ENCODE measurements at places on chromosomes 3 and 15.

DNA sequence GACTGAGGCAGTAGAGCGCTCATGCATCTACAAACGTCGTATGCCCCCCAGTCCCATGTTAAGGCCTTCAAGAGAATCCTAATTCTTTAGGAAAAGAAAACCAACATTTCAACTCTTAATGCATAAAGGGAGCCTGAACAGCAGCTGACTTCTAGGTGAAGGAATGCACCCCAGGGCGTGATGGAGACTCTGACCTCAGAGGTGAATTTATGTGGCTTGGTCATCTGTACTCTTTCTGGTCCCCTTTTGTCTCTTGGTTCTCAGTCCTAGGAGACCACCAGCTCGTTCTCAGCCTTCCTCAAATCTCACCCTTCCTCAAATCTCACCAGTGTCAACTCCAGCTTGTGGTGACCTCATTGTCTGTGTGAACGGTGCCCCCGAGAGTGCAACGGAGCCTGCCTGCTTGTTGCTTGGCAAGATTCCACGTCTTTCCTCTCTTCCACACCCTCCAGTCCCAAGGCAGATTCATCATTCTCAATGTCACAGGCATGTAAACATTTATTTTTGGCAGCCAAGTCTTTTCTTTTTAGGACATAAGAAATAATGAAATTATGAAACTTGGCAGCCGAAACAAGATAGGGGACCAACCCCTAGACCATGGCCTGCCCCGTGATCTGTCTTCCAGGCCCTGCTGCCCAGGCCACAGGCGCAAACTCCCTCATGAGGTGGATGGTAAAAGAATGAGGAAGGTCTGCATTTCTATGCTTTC lies 166.2 kb downstream of the ADAMTS17 start:
- DNase-seq = no peak

DNA sequence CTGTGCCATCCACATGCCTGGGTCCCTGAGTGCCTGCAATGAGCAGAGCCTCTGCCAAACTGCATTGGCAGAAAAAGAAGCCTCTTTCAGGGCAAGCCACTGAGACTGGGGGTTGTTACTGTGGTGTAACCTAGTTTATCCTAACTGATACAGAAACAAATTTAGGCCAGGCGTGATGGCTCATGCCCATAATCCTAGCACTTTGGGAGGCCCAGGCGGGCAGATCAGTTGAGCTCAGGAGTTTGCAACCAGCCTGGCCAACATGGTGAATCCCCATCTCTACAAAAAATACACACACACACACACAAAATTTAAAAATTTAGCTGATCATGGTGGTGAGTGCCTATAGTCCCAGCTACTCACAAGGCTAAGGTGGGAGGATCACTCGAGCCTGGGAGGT lies 221.6 kb downstream of the TBC1D2B start:
- no peak for DNase-seq

DNA sequence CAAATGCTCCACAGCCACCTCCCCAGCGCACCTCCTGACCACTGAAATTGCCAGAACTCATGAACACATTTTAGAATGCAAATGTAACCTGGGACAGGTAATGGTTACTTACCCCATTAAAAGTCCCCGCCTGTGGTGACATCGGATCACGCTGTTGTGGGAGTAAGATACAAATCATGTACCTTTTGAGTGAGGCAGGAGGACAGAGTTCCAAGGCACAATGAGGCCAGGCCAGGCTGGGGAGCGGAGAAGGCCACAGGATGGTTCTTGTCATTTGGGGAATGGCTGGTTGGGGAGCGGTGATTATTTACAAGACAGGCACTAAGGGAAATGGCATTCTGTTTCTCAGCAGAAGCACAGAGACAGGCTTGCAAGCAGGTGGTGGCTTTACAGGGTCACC lies 490.0 kb downstream of the EDEM1 start:
- no peak for DNase-seq

- DNase-seq = no peak
Measured at GRCh38 chr3:110149763-110150162, 812.4 kb upstream of the DPPA4 start.

DNA sequence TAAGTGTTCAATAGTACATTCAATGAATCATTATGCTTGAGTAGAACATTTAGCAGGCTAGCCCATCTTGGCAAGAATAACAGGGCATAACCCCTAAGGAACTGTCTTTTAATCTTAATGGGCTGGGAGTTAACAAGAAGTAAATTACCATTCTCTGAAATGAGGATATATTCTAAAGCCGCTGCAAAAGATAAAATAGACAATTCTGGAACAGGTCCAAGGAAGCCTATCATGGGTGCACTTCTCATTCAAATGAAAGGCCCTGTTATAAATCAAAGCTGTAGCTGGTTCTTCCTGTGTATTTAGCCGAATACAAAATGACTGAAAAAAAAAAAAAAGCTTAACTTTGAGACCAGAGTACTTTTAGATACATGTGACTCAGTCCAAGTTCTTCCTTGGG lies 15.6 kb downstream of the MTHFS start:
- no peak for DNase-seq

- DNase-seq = no peak
Measured at GRCh38 chr15:98330692-98331435, 317.5 kb upstream of the IGF1R start.

DNA sequence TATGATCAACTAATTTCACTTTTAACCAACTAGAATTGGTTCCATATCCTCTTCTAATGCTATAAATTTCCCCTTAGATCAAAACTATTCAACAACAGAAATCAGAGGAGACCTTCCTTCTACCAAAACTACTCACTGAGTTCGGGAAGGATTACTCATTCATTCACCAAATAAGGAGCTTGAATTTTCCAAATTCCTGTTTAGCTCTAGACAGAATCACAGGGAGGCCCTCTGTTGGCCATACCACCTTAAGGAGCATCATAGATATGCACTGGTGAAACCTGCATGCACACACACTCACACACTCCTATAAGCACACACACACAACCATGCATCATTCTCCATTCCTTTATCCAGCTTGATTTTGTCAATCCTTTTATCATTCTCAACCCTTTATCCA lies 49.0 kb downstream of the SUCLG2 start:
- DNase-seq = no peak

- DNase-seq = no peak
Measured at GRCh38 chr3:121999931-122000330, 22.1 kb downstream of the ILDR1 start.

GRCh38 chr3:192943393-192943792 lies 25.7 kb upstream of the MB21D2 start:
- DNase-seq = no peak

- DNase-seq = no peak
Measured at GRCh38 chr3:175346573-175347356, 487.6 kb downstream of the NAALADL2 start.

- DNase-seq = no peak
Measured at GRCh38 chr3:148816427-148816826, 11.2 kb upstream of the CPB1 start.

- DNase-seq = no peak
Measured at GRCh38 chr15:40091861-40092255, 16.8 kb downstream of the BMF start.
